ENCODE measurements at places on chromosomes 7 and 10.

DNA sequence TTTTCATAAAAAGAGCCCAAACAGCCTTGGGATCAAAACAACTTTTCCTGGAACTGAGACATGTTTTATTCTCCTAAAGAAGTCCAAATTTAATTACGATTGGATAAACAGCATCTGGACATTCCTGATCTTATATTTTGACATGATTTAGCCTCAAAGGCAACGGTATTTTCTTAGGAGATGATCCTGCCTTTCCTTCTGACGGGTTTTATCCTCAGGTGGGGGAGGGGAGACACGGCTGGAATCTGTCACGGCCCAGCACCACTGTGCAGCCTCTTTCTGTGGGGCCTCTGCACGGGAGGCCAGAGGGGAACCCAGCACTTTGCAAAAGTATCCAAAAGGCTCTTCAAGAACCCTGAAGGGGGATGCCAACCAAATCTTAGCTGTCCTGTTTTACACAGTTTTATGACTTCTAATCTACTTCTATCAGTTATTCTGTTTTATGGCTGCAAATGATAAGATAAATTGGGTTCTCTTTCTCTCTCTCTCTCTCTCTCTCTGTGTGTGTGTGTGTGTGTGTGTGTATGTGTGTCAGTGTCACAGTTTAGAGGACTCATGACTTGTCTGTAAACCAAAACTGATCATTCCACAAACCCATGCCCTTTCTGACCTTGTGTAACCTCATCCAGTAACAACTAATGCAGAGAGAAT is 321.1 kb upstream of the NPVF start:
- no peak for DNase-seq
- H3K4me3 ChIP-seq: no peak overlapping the region
- H3K4me1 ChIP-seq: no peaks in the 10 kb centered on the region
- no peaks in the 10 kb centered on the region for H3K27me3 ChIP-seq

GRCh38 chr10:107422681-107423080 is 258.2 kb upstream of the SORCS1 start:
- H3K4me1 ChIP-seq: no peaks in the 10 kb centered on the region
- H3K27me3 ChIP-seq: no peaks in the 10 kb centered on the region
- H3K36me3 ChIP-seq: no peaks in the 10 kb centered on the region
- H3K27ac ChIP-seq: no peak overlapping the region

DNA sequence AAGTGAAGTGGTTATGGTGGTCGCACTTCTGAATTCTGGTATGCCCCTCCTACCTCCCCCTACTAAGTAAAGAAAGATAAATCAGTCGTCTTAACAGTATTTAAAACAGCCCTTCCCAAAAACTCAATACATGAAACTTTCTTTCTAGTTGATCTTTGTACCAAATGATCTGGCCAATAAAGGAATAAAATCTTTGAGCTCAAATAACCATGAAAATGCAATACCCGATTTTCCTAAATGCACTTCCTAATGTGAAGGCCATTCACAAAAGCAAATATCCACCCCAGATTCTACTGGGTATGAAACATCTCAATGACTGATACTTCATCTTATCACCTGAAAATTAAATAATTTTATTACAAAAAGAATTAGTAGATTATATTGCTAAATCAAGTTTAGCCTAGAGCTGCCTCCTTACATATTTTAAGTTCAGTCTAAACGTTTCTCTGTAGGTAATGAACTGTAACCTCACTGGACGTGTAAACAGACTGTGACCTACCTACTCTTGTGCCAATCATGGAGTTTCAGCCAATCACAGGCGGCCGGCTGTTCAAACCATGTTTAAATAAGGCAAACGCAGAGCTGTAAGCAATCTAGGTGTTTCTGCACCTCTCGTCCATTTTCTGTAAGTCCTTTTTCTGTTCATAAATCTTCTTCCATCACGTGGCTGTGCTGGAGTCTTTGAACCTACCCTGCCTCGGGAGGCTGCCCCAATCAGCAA is 146.9 kb upstream of the AKR1E2 start:
- H3K4me1 ChIP-seq: no peaks in the 10 kb centered on the region
- no peak overlapping the region for H3K4me3 ChIP-seq
- no peak overlapping the region for H3K27ac ChIP-seq
- H3K27me3 ChIP-seq: no peaks in the 10 kb centered on the region

DNA sequence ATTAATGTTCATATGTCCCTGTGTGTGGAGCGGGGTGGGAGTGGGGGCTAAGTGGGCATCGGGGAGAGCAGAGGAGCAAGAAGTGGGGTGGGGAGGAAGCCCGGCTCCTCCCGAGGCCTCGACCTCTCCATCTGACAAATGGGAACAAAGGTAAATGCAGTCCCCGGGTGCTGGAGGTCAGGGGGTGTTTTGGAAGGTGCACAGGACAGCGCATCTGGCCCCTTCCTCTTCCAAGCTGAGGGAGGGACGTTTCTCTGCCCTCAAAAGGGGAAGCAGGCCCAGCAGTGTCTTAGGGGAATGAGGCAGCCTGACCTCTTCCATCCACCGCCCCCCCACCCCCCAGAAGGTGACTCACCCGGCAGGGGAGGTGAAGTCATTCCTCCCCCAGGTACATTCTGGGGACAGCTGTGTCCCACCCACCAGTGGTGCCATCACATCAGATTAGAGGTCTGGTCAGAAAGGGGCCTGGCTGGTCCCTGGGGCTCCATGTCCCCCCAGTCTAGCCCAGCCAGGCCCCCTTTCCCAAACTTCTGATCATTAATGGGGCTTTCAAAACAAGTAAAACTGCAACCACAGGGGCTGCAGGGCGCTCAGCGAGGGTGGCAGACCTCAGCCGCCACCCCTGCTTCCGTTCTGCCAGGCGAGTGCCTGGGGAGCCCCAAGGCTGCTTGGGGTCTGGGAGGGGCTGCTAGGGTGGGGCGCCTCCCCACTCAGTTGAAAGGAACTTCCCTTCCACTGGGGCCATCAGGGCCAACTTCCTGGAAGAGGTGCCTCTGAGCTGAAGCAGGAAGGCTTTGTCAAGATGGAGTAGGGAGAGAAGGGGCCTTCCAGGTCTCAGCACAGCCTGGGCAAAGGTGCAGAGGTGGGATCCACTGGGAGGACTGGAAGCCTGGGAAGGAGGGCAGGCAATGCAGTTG is 10.8 kb downstream of the LFNG start:
- peak overlapping the region; percentile 88 for H3K27ac ChIP-seq
- no peaks in the 10 kb centered on the region for H3K27me3 ChIP-seq
- peaks cover 66% of the 10 kb centered on the region for H3K4me1 ChIP-seq
- peak; percentile 95 for DNase-seq

GRCh38 chr7:135977742-135978066 is 545 bp upstream of the MTPN start:
- no peaks in the 10 kb centered on the region for H3K27me3 ChIP-seq
- H3K27ac ChIP-seq: peak overlapping the region; percentile 90
- peak overlapping the region; percentile 89 for H3K4me3 ChIP-seq
- H3K4me1 ChIP-seq: peaks cover 42% of the 10 kb centered on the region

- H3K27ac ChIP-seq: no peak overlapping the region
- H3K4me1 ChIP-seq: no peaks in the 10 kb centered on the region
- H3K4me3 ChIP-seq: no peak overlapping the region
- no peak for DNase-seq
Measured at GRCh38 chr7:72805526-72806494, 22.2 kb downstream of the TYW1B start.

GRCh38 chr7:18276380-18276779 is 219.2 kb upstream of the HDAC9 start:
- H3K27ac ChIP-seq: no peak overlapping the region
- no peaks in the 10 kb centered on the region for H3K27me3 ChIP-seq
- H3K4me1 ChIP-seq: no peaks in the 10 kb centered on the region
- DNase-seq: no peak
- no peak overlapping the region for H3K4me3 ChIP-seq

GRCh38 chr7:131234719-131235488 is 92.8 kb upstream of the MKLN1 start:
- H3K27me3 ChIP-seq: no peaks in the 10 kb centered on the region
- H3K36me3 ChIP-seq: no peaks in the 10 kb centered on the region
- H3K27ac ChIP-seq: no peak overlapping the region
- DNase-seq: no peak
- peaks cover 22% of the 10 kb centered on the region for H3K4me1 ChIP-seq

DNA sequence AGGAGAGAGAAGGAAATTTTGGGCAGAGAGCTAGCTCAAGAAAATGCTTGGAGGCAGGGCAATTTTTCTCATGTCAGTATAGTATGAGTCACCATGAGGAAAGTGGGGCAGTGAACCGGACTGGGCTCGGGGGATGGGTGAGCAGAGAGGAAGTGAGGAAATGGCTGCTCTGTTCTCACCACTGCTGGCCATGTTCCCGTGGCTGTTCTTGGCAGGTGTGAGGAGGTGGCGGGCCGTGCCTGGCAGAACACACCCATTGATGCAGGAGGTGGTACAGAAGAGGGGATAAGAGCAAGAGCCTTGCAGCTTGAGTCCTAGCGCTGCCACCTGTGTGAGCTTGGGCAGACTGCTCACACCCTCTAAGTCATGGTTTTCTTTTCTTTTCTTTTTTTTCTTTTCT is 304.4 kb upstream of the LYZL1 start:
- no peaks in the 10 kb centered on the region for H3K36me3 ChIP-seq
- no peak overlapping the region for H3K27ac ChIP-seq
- H3K4me3 ChIP-seq: no peak overlapping the region
- H3K4me1 ChIP-seq: no peaks in the 10 kb centered on the region

GRCh38 chr7:76356823-76357222 is 2.0 kb downstream of the YWHAG start:
- peak overlapping the region; percentile 93 for H3K4me3 ChIP-seq
- no peak for DNase-seq
- H3K4me1 ChIP-seq: peaks cover 73% of the 10 kb centered on the region
- no peaks in the 10 kb centered on the region for H3K36me3 ChIP-seq
- no peaks in the 10 kb centered on the region for H3K27me3 ChIP-seq

DNA sequence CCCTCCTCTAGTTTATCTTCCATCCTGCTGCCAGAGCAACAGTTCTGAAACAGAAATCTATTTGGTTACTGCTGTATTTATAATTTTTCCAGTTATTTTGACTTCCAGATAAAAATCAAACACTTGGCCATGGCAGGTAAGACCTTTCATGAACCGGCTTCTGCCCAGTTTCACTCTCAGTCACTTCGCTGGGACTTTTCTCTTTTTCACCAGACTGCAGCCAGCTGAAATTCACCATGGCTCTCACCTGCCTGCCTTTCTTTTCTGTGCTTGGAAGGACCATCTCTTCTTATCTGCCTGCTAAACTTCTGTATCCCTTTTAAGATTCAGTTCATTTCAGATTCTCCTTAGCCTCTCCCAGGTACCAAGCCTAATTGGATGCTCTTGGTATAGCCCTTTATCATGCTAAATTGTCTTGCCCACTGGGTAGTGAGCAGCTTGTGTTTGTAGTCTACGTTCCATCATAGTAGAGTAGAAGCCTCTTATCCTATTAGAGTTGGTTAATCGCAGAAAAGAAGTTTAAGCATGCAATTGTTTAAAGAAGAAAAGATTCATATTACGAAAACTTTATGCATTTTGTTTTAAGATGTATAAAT is 71.7 kb downstream of the TAF3 start:
- no peak overlapping the region for H3K27ac ChIP-seq
- no peaks in the 10 kb centered on the region for H3K36me3 ChIP-seq
- no peak overlapping the region for H3K4me3 ChIP-seq
- no peaks in the 10 kb centered on the region for H3K27me3 ChIP-seq
- peaks cover 3% of the 10 kb centered on the region for H3K4me1 ChIP-seq

DNA sequence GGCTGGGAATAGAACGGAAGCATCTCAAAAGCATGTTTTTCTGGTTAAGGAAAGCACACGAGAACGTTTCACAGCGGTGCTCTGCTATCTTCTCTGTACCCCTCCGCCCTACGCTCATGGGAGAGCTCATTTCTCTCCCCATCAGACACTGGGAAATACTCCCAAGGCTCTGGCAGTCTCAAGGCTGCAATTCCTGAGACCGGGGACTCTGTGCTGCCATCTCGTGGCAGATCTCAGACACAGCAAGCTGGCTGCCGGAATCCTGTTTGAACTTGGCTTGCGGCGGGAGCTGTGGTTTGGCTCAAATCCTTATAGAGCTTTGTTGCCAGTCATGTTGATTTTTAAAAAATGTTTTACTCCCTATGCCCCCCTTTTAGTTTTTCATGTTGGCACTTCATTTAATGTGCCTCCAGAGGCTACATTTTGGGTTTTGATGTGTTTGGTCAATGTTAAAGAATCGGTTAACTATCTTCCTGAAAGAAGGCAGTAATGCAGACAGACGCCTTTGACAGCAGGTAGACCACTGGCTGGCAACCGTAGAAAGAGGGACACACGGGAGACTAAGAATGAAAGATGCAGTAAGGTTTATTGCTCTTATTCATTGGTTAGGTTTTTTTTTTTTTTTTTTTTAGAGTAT is 27.6 kb downstream of the BMPER start:
- no peak overlapping the region for H3K27ac ChIP-seq
- H3K36me3 ChIP-seq: no peaks in the 10 kb centered on the region
- peak; percentile 88 for DNase-seq
- no peaks in the 10 kb centered on the region for H3K27me3 ChIP-seq

GRCh38 chr10:28661035-28661434 is 16.3 kb upstream of the BAMBI start:
- H3K27me3 ChIP-seq: no peaks in the 10 kb centered on the region
- H3K4me1 ChIP-seq: peaks cover 5% of the 10 kb centered on the region
- DNase-seq: no peak
- no peaks in the 10 kb centered on the region for H3K36me3 ChIP-seq
- no peak overlapping the region for H3K4me3 ChIP-seq
- no peak overlapping the region for H3K27ac ChIP-seq

DNA sequence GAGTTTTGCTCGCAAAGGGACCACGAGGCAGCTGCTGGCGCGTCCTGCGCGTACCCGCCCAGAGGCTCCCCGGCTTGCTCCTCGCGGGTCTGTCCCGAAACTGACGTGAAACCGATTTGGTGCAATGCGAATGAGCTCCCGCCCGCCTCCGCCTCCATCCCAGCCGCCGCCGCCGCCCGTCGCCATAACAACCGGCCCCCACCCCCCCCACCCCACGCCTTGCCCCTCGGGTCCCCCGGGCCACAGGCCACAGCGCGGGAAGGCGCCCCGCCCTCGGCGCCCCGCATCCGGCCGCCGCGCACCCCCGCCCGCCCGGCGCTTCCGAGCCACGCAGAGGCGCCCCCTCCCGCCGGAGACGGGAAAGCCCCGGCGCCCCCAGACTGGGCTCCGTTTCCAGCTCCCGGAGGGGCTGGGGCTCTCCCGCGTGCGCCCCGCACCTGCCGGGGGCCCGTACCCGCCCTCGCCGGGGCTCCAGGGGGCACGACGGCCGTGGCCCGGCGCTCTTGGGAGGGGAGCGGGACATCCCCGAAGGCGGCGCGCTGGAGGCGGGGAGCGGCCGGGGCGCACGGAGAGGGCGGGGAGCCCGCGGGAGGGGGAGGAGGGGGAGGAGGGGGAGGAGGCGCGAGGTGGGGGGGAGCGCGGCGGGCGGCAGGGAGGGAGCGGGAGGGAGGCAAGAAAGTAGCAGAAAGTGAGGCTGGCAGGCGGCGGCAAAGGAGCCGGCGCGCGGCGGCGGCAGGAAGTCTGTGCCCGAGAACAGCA is at the start of gene CAMK1D:
TSS of gene CAMK1D (plus strand) at position 678 of the 759 bp plus-strand sequence.
- peak within 1 kb of the TSS; percentile 86 for H3K27ac ChIP-seq
- DNase-seq: peak; percentile 97
- peaks cover 36% of the 10 kb centered on the region for H3K4me1 ChIP-seq

DNA sequence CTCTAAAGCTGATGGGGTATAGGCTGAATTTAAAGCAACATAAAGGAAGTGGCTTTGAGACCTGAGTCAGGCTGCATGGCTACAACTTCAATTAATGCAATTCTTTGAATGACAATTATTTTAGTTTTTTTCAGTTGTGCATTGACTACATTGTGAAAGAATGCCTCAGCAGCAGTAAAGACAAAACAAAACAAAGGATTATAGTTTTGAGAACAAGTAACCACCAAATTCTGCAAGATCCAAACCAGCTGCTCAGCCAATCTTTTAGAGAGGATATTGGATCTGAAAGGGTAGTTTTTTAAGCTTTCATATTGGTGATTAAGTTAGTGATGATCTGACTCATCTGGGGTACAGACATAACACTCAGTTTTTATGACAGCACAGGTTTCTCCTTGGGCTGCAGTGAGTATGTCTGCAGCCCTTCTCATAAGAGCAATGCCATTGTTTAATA is 40.6 kb upstream of the ABCA13 start:
- no peak overlapping the region for H3K4me3 ChIP-seq
